ENCODE measurements at places on chromosomes 1 and 21. TPM values are rescaled to one million over a fixed set of nuclear protein-coding genes. Genes with fewer than 3 reads are reported as not detected.

Gene LCE1A
- total RNA-seq, result not detected

Gene DNM3
- 2.2 TPM for total RNA-seq

Gene LRRC39
- 0.68 TPM for total RNA-seq

Gene EDARADD
- total RNA-seq, result 11.8 TPM

Gene SH2D1B
- not detected for total RNA-seq

Gene USH2A
- not detected for total RNA-seq

Gene CYP4X1
- total RNA-seq, result not detected

Gene CD48
- 332 TPM for total RNA-seq

DNA sequence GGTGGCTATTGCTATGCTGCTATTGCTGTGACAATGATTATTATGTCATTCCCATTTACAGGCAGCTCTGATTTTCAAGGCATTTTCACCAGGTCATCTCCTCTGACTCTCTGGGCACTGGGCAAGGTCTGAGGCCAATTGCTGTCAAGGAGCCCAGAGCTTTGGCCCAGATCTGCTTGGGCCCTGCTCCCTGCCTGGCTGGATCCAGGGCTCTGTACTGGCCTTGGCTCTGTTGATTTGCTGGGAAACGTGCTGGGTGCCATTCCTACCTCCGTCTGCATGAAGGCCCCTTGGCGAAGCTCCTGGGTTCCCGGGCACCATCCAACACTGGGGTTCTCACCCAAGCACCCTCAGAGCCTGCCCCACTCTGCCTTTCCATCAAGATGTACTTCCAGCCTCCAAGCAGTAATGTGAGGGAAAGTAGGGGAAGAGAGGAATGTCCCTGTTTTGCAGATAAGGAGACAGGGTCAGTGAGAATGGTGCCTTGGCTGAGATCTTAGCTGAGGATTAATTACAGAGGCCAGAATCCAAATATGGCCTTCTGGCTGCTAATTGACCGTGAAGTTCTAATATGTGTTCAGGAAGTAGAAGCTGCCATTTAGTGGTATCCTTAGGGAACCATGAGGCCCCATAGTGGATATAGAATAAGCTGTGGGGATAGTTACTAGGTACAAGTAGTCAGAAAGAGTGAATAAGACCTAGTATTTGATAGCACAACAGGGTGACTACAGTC lies 63.9 kb downstream of the HTR6 start:
- no peak for DNase-seq

DNA sequence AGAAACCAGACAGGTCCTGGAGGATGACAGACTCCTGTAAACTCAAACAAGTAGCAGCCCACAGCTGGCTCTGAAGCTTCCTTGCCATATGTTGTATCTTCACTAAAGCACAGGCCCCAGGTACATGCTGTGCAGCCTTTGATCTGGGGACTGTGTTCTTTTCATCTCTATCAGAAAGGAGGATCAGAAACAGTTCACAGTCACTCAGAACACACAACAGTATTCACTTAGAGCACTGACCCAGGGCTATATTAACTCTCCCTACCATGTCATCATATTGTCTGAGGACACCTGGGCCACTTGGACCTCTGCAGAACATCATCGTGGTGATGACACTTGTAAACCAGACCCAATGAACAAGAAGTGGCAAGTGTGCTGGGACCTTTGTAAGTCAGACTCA lies 222.0 kb downstream of the SETD4 start:
- DNase-seq, result no peak

Data from activated CD8-positive, alpha-beta memory T cell treated with anti-CD3 and anti-CD28 coated beads, Interleukin-2, amount 10 ng/mL, durations not matched to agents 7 days and 5 days (primary cell).